Activated CD4-positive, CD25-positive, alpha-beta regulatory T cell treated with anti-CD3 and anti-CD28 coated beads, Interleukin-2, amount 50 U/mL, for 72 hours (primary cell): ENCODE measurements at places on chromosomes 11 and 22.

DNA sequence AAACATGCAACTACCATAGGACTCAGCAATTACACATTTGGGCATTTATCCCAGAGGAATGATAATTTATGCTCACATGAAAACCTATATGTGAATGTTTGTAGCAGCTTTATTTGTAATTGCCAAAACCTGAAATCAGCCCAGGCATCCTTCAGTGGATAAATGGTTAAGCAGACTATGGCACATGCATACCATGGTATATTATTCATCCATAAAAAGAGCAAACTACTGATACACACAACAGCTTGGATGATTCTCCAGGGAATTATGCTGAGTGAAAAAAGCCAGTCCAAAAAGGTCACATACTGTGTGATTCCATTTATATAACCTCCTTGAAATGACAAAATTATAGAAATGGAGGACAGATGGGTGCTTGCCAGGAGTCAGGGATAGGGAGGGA is 86.7 kb downstream of the ALX4 start:
- DNase-seq: no peak

DNA sequence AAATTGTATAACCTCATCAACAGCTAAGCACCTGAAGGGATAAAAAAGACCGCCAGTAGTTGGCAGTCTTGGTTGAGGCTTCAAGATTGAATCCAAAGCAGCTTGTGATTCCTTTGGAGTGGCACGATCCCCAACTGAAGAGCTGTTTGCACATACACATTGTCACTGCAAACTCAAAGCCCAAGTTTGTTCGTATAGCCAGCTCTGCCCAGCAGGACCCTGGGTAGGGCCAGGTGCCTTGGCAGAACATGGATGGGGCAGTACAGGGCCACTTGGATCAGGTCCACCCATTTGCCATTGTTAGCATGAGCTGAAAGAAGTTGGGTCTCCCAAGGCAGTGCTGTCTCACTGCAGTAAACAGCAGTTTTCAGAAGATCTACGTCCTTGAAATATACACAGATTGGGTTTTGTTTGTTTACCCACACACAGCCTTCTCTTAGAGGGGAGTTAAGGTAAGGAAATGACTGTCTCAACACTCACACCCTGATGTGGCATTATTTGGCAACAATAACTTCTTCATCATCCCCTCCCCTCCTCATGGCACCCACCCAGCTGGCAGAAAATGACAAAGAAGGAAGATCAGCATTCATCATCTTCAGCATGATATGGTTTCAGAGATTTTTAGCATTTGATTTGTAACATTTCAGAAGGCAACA is 132.9 kb downstream of the COMMD9 start:
- DNase-seq: no peak

GRCh38 chr22:37416389-37416788 is 10.9 kb downstream of the ELFN2 start:
- DNase-seq: no peak

DNA sequence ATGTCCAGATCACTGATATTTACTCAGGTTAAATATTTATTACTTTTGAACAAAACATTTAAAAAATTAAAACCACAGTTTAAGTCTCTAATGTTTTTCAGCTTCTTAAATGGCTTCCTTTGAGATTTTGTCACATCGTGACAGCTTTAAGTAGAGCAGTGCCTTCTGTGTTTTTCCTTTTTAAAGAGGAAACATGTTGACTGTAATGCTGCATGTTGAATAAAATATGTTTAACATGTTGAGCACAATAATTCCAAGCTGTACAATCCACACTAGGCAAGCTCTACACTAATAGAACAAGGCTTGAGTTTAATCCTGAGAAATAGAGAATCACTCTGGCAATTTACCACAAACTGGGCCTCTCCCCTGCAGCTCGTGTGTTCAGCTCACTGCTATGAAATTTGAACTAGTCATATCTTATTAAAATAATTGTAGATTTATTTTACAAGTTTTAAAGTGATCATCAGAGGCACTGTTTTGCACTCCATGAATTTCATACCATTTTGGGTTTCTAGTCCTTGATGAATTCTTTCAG is 368.3 kb downstream of the SOX6 start:
- no peak for DNase-seq

- DNase-seq: no peak
These were observed 33.4 kb upstream of the EIF3M start for GRCh38 chr11:32550207-32550606.

DNA sequence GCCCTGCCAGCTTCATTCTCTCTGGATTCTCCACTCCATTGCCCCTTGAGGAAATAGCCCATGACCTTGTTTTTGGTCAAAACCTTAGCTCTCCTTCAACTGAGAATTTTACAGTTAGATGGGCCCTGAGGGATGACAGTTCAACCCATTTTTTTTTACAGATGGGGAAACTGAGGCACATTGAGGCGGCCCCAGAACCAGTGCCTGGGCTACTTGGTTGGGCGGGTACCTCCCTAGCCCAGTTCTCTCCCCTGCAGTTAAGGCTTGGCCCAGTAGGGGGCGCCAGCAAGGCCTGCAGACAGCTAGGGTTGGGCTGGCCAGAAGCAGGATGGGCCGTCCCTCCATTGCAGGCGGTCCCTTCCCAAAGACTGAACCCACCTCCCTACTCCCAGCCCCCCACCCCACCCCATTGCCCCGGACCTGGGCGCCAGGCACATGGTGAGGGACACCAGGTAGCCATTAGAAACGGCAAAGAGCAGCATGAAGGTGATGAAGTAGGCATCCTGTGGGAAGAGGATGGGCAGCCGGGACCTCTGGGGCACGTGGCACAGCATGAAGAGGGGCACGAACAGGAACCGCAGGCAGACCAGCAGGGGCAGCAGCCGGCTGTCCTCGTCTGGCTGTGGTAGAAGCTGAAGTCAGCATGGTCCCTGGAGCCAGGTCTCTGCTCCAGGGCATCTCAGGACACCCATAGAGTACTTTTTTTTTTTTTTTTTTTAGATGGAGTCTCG is 7.6 kb downstream of the SLC29A2 start:
- DNase-seq: peak; percentile 85

GRCh38 chr11:19890308-19890707 is 177.7 kb downstream of the NAV2 start:
- no peak for DNase-seq

GRCh38 chr22:26570864-26571525 is 18.9 kb downstream of the TPST2 start:
- no peak for DNase-seq

DNA sequence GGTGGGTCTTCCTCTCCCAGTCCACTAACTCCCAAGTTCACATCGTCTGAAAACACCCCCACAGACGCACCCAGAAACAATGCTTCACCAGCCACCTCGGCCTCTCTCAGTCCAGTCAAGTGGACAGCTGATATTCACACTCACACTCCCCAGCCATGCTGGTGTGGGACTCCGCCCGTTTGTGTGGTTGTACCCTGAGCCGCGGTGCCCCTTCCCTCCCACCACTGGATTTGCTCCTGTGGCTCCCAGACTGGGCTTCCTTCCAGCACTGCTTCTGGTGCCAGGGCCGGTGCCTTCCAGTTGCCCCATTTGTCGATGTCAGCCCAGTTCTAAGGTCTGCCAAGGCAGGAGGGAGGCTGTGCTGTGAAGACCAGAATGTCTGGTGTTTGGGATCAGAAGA is 37.9 kb upstream of the PLET1 start:
- DNase-seq: no peak

DNA sequence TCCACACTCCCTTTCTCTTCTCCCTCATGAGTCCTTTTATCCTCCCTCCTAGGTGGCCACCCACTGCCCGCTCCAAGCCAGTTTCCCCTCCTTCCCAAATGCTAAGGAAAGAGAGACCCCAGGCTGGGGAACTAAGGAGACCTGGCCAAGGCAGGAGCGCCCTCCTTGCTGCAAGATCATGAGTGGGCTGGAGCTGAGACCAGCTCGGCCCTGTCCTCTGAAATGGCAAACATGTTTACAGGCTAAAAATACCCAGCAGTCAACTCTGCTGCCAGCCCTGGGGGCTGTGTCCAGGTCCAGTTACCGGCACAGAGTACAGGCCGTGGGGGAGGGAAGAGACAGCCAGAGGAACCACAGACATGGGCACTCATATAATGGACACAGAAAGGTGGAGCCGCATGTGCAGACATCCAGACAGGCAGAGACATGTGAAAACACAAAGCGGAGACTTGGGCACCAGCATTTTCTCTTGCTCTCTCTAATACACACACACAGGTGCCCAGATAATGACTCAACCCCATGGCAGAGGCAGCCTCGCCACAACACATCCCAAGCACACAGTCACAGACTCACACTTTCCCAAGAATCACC is 1.2 kb upstream of the AHNAK start:
- DNase-seq: no peak

DNA sequence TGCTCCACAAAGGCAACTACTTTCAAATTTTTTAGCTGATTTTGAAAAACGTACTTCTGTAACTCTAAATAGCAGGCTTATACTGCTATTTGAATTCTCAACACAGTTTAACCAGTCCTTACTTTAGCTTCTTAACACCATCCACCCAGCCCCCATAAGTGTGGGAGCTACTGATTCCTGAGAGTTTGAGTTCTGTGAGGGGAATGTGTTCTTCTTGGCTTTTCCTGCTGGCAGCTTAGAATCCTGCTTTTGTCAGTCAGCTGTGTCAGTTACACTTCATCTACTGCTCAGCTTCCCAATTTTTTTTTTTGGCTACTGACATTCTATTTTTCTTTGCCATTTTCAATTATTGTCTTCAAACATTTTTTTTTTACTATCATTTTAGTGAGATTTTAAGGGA is 440.4 kb downstream of the INSC start:
- DNase-seq: no peak

- no peak for DNase-seq
These were observed 103.8 kb downstream of the GRIK4 start for GRCh38 chr11:120615391-120615790.

DNA sequence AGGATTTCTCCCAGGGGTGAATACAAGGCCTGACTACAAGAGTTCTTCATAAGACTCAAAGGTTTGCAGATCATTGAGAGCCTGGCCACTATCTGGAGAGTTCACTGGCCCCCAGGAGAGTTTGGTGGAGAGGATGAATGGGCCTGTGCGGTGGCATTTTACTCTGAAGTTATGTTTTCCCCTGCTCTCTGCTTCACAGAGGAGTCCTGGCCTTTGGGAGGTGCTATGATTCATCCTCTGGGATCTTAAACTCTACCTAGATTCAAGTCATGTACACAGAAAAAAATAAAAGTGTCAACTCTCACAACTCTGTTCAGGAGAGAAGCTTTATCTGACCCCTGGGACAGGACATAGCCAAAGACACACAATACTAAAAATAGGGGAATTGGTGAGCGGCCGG is 159.1 kb upstream of the CARD18 start:
- no peak for DNase-seq

GRCh38 chr11:350723-351255 is 18.5 kb upstream of the B4GALNT4 start:
- no peak for DNase-seq

GRCh38 chr11:111387363-111387762 is 8.3 kb upstream of the POU2AF1 start:
- DNase-seq: no peak

DNA sequence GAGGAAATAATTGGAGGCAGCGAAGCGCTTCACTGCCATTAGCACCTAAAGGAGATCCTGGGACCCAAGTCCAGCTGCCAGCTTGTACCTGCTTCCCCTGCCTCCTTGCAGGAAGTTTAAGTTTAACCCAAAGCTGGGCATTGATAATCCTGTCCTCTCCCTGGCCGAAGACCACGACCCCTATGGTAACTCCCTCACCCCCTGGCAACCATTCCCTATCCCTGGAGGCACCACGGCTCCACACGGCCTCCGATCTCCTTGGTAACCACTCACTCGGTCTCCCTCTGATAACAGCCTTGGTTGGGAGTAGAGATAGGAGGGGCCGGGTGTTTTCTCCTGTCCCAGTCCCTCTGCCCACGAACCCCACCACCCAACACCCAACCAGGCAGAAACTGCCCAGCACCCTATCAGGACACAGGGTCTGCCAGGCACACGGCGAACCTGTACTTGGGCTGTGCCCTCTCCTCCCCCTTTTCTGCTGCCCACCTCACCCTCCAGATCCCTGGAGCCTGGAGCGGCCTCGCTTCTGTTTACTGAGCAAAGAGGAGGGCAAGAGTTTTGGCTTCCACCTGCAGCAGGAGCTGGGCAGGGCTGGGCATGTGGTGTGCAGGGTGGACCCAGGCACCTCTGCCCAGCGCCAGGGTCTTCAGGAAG is 833 bp downstream of the NHERF4 start:
- DNase-seq: no peak

GRCh38 chr11:61153593-61154095 is 7.6 kb downstream of the VPS37C start:
- DNase-seq: no peak

DNA sequence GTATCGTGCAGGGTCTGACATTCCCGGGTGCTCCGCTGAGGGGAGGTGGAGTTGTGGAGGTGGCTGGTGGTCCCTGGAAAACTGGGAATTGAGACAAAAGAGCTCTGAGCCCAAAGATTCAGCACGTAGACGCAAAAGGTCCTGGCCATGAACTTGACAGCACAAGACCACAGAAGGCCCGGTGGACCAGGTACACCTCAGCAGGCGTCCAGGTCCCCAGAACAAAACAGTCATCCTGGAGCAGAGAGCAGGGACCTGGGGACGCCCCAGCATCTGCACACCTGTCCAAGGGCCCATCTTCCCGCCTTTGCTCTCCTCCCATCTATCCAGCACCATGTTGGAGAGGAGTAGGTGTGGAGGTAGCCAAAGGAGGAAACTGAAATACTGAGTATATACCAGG is 13.8 kb upstream of the MB start:
- DNase-seq: no peak

- DNase-seq: no peak
These were observed 13.6 kb upstream of the XBP1 start for GRCh38 chr22:28813772-28814518.

- peak; percentile 54 for DNase-seq
These were observed 587 bp downstream of the DENND5A start for GRCh38 chr11:9264316-9265210.

DNA sequence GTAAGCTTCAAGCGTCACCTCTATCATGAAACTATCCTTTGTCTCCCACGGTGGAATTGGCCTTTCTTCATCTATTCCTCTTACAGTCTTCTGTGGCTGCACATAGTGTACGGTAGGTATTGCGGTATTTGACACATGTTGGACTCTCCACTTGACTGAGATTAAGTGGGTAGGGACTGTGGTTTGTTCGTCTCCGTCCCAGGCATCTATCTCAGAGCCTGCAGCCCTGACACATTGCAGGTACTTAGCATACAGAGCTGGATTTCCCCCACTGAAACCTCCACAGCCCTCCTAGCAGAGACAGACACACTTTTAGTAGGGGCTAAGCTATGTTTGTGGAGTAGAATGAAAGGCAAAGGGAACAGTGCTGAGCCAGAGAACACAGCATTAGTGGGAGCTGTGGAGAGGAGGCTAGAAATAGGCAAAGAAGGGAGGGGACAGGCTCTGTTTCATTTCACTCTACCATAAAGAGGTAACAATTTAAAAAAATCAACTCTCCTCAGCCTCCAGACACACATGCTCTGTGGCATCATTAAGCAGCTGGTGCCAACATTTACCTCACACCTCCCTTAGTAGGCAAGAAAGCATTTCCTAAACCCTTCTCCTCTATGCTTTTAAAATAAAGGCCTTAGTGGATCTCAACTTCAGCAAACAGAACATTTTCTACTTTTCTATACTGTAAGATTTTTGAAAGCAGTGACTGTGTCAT is 277.5 kb downstream of the KIRREL3 start:
- DNase-seq: no peak

GRCh38 chr11:134665571-134666270 is 253.7 kb upstream of the B3GAT1 start:
- no peak for DNase-seq
